ENCODE measurements at places on chromosomes 3 and 15. TPM values are rescaled to one million over a fixed set of nuclear protein-coding genes. Genes with fewer than 3 reads are reported as not detected.

DNA sequence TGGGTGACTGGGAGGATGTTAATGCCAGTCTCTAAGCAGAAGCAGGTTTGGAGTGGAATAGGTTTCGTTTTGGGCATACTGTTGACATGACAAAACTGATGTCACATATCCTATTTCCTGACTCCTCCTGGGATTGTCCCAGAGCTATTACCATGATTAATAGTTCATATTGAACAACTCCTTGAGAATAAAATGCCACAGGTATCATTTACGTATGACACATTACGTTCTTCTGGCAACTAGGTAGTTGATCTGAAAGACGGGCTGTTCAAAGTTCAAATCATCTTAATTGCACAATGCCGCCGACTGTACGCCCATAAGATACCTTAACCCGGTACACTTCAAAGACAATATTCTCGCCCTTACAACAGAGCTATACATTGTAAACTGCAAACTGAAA is 1.4 kb upstream of the RAB5A start:
- peaks cover 7% of the 10 kb centered on the region for H3K36me3 ChIP-seq
- peaks cover 30% of the 10 kb centered on the region for H3K4me1 ChIP-seq
- peak overlapping the region; percentile 89 for H3K4me3 ChIP-seq
- H3K27ac ChIP-seq, result peak overlapping the region; percentile 99
- DNase-seq, result no peak
- H3K27me3 ChIP-seq, result no peaks in the 10 kb centered on the region

- no peak overlapping the region for H3K27ac ChIP-seq
- H3K36me3 ChIP-seq, result no peaks in the 10 kb centered on the region
- no peak overlapping the region for H3K4me3 ChIP-seq
- no peaks in the 10 kb centered on the region for H3K4me1 ChIP-seq
- H3K27me3 ChIP-seq, result no peaks in the 10 kb centered on the region
Observed at GRCh38 chr3:161969867-161970266, 473.3 kb downstream of the OTOL1 start.

CHSY1 gene
- total RNA-seq, result 57.9 TPM

RPP14 gene
- total RNA-seq, result 16.1 TPM

- no peaks in the 10 kb centered on the region for H3K4me1 ChIP-seq
- H3K27me3 ChIP-seq, result no peaks in the 10 kb centered on the region
- no peak overlapping the region for H3K4me3 ChIP-seq
- peak; percentile 23 for DNase-seq
- no peaks in the 10 kb centered on the region for H3K36me3 ChIP-seq
Observed at GRCh38 chr3:162134571-162134970, 638.0 kb downstream of the OTOL1 start.

DNA sequence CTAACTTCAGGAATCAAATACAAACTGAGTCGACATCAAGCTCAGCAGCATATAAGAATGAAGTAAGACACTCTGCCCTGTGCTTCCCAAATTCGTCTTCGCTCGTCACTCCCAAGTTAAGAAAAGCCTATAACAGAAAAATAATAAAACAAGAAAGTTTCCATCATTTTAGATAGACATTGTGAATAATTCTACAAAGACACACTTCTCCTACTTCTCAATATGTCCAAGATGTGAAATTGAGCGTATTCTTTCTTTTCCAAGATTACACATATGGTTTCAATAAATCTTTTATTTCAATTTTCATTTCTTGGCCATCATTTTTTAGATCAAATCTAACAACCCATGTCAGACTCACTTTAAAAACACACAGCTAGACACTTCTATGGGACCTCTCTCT is 85.1 kb downstream of the FSIP1 start:
- H3K36me3 ChIP-seq, result no peaks in the 10 kb centered on the region
- no peak overlapping the region for H3K4me3 ChIP-seq
- no peaks in the 10 kb centered on the region for H3K27me3 ChIP-seq
- no peak overlapping the region for H3K27ac ChIP-seq

GRCh38 chr3:138941259-138941885 is 5.6 kb downstream of the FOXL2 start:
- no peaks in the 10 kb centered on the region for H3K36me3 ChIP-seq
- peak; percentile 58 for DNase-seq
- H3K4me1 ChIP-seq, result peaks cover 44% of the 10 kb centered on the region
- no peak overlapping the region for H3K27ac ChIP-seq
- H3K4me3 ChIP-seq, result no peak overlapping the region

GOLGA6L7 gene
- total RNA-seq, result not detected

MYH15 gene
- 0.07 TPM for total RNA-seq

HGD gene
- total RNA-seq, result 0.16 TPM

DNA sequence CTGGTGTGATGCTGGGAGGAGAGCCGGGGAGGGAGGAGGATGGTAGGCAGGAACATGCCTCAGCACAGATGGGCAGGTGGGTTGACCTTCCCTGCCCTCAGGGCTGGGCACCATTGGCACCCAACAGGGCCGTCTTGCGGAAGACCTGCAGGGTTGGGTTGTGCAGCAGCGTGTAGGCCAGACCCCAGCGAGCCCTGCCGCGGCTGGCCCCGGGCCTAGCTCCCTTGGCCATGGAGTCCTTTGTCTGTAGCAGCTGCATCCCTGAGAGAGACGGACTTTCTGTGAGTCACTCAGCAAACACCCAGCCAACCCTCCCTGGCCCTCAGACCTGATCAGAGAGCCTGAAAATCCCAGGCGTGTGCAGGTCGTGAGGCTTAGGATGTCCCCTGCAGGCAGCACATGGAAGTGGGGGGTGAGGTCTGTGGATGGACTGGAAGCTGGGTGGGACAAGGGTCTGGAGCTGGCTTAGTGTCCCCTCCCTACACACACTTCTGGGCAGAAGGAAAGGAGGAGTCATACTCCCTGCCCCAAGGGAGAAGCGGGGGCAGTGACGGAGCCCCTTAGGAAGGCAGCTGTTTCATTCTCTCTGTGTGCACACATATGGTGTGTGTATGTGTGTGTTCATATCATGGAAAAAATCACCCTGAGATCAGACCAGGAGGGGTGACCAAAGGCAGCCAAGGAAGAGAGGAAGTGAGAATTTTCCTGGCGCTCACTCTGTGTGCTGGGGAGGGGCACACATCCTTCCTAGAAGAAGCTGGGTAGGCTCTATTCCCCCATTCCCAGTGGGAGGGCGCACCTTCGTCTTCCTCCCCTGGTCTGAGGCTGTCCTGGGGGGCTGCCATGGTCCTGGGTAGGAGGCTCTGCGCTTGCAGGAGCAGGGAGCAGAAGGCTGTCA is 6.7 kb downstream of the ISLR start:
- no peak for DNase-seq
- H3K36me3 ChIP-seq, result no peaks in the 10 kb centered on the region
- no peak overlapping the region for H3K4me3 ChIP-seq
- no peak overlapping the region for H3K27ac ChIP-seq

GRCh38 chr3:64924961-64925360 is 237.2 kb upstream of the ADAMTS9 start:
- DNase-seq, result no peak
- H3K4me1 ChIP-seq, result no peaks in the 10 kb centered on the region
- H3K27me3 ChIP-seq, result no peaks in the 10 kb centered on the region

RASGRP1 gene
- 106 TPM for total RNA-seq

DNA sequence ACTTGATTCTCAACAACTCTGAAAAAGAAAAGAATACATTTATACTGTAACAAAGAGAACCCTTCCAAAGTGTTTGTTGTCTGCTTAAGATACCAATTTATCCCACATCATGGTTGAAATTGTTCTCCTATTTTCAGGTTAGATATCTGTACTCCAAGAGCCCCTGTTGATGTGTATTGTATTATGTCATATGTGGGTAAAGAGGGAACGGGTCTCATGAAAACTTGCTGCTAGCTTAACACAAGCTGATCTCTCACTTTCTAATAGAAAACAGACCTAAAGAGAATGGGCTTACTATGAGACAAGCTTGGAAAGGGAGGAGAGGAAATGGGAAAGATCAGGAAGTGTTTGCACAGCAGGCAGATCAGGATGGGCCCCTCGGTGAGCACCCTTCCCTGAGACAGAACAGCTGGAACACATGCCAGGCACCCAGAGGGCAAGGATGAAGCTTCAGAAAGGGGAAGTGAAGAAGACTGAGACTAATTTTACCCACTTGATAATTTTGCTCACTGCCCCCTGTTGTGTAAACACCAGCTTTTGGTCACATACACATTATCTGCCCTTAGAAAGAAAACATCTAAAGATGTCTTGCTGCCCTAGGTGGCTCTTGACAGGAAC is 747.9 kb upstream of the CCDC54 start:
- H3K4me3 ChIP-seq, result no peak overlapping the region
- no peaks in the 10 kb centered on the region for H3K4me1 ChIP-seq
- no peak for DNase-seq

DAZL gene
- total RNA-seq, result not detected

- no peak overlapping the region for H3K4me3 ChIP-seq
- H3K36me3 ChIP-seq, result no peaks in the 10 kb centered on the region
- peaks cover 15% of the 10 kb centered on the region for H3K4me1 ChIP-seq
- H3K27me3 ChIP-seq, result peaks cover 1% of the 10 kb centered on the region
Observed at GRCh38 chr15:95742836-95743235, 587.7 kb upstream of the NR2F2 start.

DNA sequence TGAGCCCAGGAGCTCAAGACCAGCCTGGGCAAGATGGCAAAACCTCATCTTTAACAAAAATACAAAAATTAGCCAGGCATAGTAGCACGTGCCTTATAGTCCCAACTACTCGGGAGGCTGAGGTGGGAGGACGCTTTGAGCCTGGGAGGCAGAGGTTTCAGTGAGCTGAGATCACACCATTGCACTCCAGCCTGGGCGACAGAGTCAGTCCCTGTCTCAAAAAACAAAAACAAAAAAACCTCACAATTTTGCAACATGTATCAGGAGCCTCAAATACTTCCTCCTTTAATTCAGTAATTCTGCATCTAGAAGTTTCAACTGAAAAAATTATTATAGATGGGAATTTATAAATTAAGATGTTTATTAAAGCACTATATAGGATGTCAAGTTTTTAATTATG is 1.1 kb downstream of the MRPL47 start:
- no peak overlapping the region for H3K27ac ChIP-seq
- peaks cover 24% of the 10 kb centered on the region for H3K4me1 ChIP-seq
- H3K36me3 ChIP-seq, result peaks cover 31% of the 10 kb centered on the region
- peak overlapping the region; percentile 97 for H3K4me3 ChIP-seq
- H3K27me3 ChIP-seq, result no peaks in the 10 kb centered on the region
- DNase-seq, result no peak

GRCh38 chr3:79362571-79363270 is 405.1 kb downstream of the ROBO1 start:
- H3K27ac ChIP-seq, result no peak overlapping the region
- H3K36me3 ChIP-seq, result no peaks in the 10 kb centered on the region
- no peak overlapping the region for H3K4me3 ChIP-seq
- no peaks in the 10 kb centered on the region for H3K4me1 ChIP-seq
- DNase-seq, result no peak

DNA sequence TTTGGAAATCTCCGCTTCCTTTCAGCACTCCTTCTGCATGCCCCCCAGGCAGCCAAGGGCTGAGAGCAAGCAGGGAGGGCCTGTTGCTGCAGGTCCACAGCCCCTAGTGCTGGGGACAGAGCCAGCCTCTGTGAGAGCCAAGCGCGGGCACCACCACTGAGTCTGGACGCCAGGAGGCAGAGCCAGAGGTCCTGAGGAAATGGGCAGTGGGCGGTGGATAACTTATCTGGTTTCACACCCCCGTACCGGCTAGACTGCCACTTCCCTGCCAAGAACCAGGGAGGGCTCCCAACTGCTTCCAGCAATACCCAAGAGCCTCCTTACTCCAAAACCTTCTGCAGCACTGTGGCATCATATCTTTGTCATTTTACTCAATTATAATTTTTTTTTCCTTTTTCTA is 141.6 kb upstream of the IGF1R start:
- no peak overlapping the region for H3K4me3 ChIP-seq
- no peak for DNase-seq
- H3K36me3 ChIP-seq, result no peaks in the 10 kb centered on the region
- no peak overlapping the region for H3K27ac ChIP-seq
- peaks cover 22% of the 10 kb centered on the region for H3K27me3 ChIP-seq

- H3K27ac ChIP-seq, result no peak overlapping the region
- H3K4me3 ChIP-seq, result no peak overlapping the region
- peaks cover 25% of the 10 kb centered on the region for H3K4me1 ChIP-seq
- H3K36me3 ChIP-seq, result peaks cover 13% of the 10 kb centered on the region
- no peak for DNase-seq
Observed at GRCh38 chr3:9980251-9980650, 6.4 kb downstream of the EMC3 start.

SLC22A13 gene
- total RNA-seq, result 0.31 TPM

DNA sequence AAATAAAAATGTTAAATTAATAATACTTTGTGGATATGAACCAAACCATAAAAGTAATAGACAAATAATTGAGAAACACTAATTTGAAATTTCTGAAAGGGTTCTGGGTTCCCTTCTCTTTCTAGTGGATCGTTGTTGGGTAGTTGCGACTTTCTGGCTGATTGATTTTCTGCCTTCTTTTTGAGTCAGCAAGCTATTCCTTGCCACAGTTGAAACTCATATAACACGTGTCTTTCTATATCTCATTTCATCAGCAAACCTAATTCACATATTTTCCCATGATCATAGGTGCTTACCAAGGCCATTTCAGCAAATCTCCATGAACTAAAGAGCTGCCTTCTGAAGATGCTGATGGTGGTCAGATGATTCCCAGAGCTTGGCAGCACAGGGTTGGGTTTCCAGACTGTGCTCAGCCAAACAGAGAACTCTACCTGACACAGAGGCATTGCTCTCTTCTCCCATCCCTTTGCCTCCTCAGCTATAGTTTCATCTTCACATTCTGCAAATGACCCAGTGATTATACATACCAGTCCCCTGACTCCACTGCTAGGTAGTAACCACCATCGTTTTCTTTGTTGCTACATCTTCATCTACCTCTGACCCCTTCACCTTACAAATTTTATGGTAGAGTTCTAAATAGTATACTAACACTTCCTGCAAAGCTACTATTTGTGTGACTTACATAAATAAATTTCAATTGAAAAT is 383.9 kb upstream of the DPH6 start:
- no peak overlapping the region for H3K27ac ChIP-seq
- no peak overlapping the region for H3K4me3 ChIP-seq
- no peak for DNase-seq
- no peaks in the 10 kb centered on the region for H3K27me3 ChIP-seq
- no peaks in the 10 kb centered on the region for H3K36me3 ChIP-seq
- no peaks in the 10 kb centered on the region for H3K4me1 ChIP-seq

CADPS gene
- total RNA-seq, result not detected

- no peak overlapping the region for H3K27ac ChIP-seq
- no peak overlapping the region for H3K4me3 ChIP-seq
- peaks cover 9% of the 10 kb centered on the region for H3K4me1 ChIP-seq
- peak; percentile 71 for DNase-seq
- no peaks in the 10 kb centered on the region for H3K27me3 ChIP-seq
- H3K36me3 ChIP-seq, result peaks cover 6% of the 10 kb centered on the region
Observed at GRCh38 chr3:45546716-45547701, 47.5 kb upstream of the LIMD1 start.

DNA sequence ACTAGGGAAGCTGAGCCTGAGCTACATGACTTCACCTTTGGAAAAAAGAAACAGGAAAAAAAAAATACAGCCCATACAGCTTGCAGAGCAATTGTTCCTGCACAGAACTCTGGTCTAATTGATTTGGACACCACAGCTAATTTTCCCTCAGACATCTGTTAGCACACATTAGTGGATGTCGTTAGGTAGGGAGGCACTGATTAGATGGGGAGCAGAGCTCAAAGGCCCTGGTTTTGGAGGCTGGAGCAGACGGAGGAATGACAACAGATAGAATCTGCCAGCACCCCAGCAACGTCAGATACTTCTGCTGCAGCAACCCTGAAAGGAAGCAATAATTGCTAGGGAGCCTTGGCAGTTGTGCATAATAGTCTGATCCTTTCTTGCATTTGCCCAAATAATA is 398.9 kb downstream of the LSAMP start:
- H3K27me3 ChIP-seq, result no peaks in the 10 kb centered on the region
- no peak overlapping the region for H3K4me3 ChIP-seq
- H3K36me3 ChIP-seq, result no peaks in the 10 kb centered on the region
- no peak overlapping the region for H3K27ac ChIP-seq
